ENCODE measurements at places on chromosomes 16 and 17. TPM values are rescaled to one million over a fixed set of nuclear protein-coding genes. Genes with fewer than 3 reads are reported as not detected.

DNA sequence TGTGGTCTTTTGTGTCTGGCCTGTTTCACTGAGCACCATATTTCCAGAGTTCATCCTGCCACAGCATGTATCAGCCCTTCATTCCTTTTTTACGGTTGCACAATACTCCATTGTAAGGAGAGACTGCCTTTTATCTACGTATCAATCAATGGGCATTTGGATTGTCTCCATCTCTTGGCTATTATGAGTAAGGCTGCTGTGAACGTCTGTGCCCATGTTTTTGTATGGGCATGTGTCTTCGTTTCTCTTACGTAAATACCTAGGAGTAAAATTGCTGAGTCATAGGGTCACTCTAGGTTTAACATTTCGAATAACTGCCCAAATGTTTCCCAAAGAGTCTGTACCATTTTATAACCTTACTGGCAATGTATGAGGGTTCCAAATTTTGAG lies 202.8 kb upstream of the FOXF1 start:
- H3K4me1 ChIP-seq, result no peaks in the 10 kb centered on the region
- H3K27me3 ChIP-seq, result peaks cover 10% of the 10 kb centered on the region
- no peak for DNase-seq
- H3K4me3 ChIP-seq, result no peak overlapping the region

The MMP25 gene
- 0.85 TPM for total RNA-seq

GRCh38 chr16:70306880-70307279 lies 7.9 kb downstream of the DDX19B start:
- no peak overlapping the region for H3K27ac ChIP-seq
- no peak for DNase-seq
- H3K4me1 ChIP-seq, result no peaks in the 10 kb centered on the region
- H3K36me3 ChIP-seq, result no peaks in the 10 kb centered on the region
- no peaks in the 10 kb centered on the region for H3K27me3 ChIP-seq
- H3K4me3 ChIP-seq, result no peak overlapping the region

- H3K4me1 ChIP-seq, result peaks cover 5% of the 10 kb centered on the region
- H3K27ac ChIP-seq, result no peak overlapping the region
- no peak for DNase-seq
- no peaks in the 10 kb centered on the region for H3K27me3 ChIP-seq
- H3K4me3 ChIP-seq, result no peak overlapping the region
Measured at GRCh38 chr16:65731833-65732232, 610.0 kb upstream of the CDH11 start.

DNA sequence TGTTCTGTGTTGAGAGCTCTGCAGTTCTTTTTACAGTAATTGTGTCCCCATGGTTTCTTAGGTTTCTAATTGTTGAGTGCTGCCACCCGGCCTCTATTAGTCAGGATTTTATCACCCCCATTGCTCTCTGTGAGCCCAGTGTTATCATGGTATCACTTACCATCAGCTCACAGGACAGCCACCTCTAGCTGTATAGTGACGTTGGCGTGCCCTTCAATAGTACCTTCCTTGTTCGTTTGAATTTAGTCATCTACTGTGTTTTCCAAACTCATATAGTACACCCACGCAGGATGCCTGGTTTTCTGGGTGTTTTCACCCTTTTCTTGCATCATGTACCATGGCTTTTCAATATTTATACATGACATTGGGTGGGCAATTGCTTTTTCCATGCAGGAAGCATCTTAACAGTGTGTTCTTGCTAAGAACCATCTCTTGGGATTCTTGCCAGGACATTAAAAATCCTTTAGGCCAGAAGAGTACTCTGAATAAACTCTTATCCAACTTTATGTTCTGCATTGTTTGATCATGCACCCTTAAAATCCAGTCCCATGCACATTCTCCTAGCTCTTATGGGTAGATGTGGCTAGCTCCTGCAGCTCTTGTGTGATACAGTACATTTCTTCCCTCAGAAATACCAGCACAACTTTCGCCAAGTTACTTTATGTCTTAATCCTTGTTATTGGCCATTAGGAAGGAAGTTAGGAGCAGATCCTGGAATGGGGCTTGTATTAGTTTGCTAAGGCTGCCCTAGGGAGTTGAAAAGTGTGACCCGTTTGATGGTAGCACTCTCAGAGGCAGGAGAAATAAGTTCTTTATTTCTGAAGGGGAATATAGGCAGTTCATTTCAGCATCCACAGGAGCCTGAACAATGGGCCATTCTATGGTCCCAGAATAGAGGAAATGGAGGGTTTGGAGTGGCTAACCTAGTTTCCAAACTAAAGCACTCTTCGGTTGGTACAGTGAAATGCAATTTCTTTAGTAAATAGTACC lies 11.3 kb upstream of the ABCA10 start:
- no peak for DNase-seq
- H3K27ac ChIP-seq, result no peak overlapping the region
- H3K27me3 ChIP-seq, result no peaks in the 10 kb centered on the region
- peaks cover 40% of the 10 kb centered on the region for H3K36me3 ChIP-seq
- H3K4me1 ChIP-seq, result no peaks in the 10 kb centered on the region

DNA sequence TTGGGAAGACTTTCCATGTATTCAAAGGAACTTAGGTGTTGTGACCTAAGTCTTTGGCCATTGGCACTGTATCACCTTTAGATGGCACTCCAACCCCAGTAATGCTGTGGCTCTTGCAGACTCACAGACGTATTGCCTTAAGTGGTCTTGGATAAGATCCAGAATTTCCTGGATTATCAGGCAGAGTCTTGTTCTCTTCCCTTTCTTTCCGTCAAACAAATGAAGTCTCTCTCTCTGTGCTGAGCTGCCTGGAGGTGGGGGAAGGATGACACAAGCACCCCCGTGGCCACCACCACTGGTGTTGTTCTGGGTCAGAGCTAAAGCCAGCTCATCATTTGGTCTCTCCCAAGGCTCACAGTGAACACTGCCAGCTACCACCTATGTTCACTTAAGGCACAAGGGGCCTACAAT lies 789.9 kb upstream of the KIF2B start:
- DNase-seq, result no peak
- H3K27ac ChIP-seq, result no peak overlapping the region
- no peaks in the 10 kb centered on the region for H3K36me3 ChIP-seq
- H3K4me3 ChIP-seq, result no peak overlapping the region
- H3K4me1 ChIP-seq, result no peaks in the 10 kb centered on the region

The CCL23 gene
- total RNA-seq, result 13.4 TPM

The SMYD4 gene
- total RNA-seq, result 5.0 TPM

- peaks cover 73% of the 10 kb centered on the region for H3K4me1 ChIP-seq
- DNase-seq, result no peak
- no peaks in the 10 kb centered on the region for H3K36me3 ChIP-seq
- H3K27me3 ChIP-seq, result no peaks in the 10 kb centered on the region
- H3K4me3 ChIP-seq, result no peak overlapping the region
Measured at GRCh38 chr16:67460168-67460567, 20.8 kb downstream of the ATP6V0D1 start.

DNA sequence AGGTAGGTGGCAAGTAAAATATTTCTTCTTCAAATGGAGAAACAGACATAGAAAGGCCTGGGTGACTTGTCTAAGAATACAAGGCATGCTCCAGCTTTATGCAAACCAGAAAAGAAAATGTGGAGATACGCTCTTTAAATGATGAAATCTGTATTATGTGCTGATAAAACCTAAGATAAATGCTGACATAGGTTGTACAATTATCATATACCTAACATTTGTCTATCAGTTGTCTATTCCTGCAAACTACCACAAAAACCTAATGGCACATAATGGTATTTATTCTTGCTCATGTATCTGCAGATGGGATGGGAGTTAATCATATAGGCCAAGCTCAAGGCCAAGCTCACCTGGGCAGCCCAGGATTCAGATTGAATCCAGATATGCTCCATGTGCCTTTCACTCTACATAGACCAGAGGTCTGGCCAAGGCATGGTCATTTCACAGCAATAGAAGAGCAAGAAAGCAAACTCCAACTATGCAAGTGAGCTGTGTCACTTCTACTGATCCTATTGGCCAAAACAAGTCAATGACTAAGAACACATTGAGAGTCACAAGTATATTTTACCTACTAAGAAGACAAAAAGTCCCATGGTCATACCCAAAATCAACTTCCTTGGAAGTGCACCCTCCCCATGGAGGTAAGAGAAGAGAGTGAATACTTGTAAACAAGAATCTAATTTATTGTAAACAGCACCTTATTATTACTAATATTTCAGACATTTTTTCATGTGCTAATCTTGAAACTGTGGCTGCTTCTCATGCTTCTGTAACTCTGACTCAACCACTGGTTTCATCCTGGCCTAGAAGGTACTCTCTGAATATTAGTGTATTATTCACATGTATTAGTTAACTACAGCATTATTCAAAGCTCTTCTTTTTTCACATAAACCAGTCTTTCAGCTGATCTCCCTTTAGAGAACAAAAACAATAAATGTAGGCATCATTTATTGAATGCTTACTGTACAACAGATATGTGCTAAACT lies 270.7 kb upstream of the SOX9 start:
- H3K27ac ChIP-seq, result no peak overlapping the region
- H3K36me3 ChIP-seq, result no peaks in the 10 kb centered on the region
- H3K4me1 ChIP-seq, result no peaks in the 10 kb centered on the region
- DNase-seq, result no peak
- H3K4me3 ChIP-seq, result no peak overlapping the region

- H3K27ac ChIP-seq, result no peak overlapping the region
- no peaks in the 10 kb centered on the region for H3K4me1 ChIP-seq
- no peaks in the 10 kb centered on the region for H3K27me3 ChIP-seq
- DNase-seq, result no peak
Measured at GRCh38 chr17:19573075-19573474, 39.4 kb downstream of the SLC47A1 start.

The SPAG9 gene
- 42.3 TPM for total RNA-seq
